HT-29 (cell line): ENCODE measurements at places on chromosomes 16 and 17.

GRCh38 chr17:57110579-57111325 is 25.7 kb downstream of the AKAP1 start:
- DNase-seq: no peak

DNA sequence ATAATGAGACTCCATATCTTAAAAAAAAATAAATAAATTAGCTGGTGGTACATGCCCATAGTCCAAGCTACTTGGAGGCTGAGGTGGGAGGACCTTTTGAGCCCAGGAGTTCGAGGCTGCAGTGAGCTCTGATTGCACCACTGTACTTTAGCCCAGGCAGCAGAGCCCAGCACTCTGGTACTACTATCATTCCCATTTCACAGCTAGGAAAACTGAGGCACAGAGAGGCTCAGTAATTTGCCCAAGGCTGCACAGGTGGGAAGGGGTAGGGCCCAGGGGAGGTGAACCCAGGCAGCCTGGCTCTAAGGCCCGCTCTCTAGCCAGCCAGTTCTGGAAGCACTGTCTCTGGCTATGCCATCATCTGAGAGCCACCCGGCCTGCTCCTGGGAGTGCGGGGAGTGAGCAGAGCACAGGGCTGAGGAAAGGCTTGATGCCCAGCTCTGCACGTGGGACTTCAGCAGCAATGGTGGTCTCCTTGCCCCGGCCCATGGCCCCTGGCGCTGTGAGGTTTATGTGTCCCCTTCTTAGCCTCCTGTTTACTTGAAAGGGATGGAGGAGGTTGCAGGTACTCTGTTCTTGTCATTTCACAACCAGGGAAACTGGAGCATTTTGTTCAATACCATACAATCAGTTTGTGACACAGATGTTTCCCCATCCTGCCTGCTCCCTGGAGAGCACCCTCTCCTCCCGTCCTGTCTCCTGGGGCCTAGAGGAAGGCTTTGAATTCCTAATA is 222.3 kb downstream of the KATNIP start:
- DNase-seq: no peak

GRCh38 chr17:4426499-4427208 is 7.1 kb upstream of the SPNS3 start:
- no peak for DNase-seq

DNA sequence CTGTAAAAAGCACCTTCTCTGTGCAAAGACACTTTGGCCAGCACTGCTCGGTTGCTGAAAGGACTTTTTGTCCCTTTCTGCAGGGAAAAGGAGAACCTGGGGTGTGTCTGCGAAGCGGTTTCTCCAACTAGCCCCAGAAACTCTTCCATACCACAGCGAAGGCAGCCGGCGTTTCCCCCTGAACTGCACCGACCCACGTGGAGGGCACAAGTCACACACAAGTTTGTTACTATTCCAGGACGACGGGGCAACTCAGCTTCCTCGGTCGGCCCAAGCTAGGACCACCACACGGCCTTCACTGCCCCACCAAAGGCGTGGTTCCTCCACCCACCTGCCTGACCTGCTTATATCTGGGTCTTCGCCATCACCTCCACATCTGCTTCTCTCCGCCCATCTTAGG is 1.9 kb downstream of the RTN4RL1 start:
- no peak for DNase-seq

DNA sequence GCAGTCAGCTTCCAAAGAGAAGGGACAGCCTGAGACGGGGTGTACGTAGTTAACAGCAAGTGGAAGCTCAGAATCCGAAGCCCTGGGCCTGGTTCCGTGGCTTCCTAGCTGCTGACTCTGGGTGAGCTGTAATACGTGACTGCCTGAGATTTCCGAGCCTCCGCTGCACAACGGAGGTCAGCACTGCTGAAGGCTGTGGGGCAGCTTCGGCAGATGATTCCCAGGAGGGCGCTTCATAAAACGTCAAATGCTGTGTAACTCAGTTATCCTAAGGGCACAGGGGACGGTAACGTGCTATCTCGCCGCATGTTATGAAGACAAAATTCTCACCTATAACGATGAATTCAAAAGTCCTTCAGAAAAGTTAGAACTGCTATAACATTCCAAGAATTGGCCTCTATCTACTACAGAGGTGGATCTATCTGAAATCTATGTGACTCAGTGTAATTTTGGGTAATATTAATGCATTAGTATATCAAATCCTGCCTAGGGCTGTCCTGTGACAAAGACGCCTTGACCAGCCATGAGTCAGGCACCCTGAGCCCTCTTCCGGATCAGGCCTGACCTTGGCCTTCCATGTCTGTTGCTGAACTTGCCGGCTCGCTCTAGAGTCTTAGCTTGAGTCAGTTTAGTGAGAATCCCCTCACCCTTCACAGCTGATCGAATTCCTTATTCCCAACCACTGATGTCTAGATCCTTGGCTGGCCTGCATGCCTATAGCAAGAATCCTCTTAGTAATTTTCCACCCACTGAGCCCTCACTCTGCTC is 43.5 kb downstream of the MARF1 start:
- DNase-seq: no peak

GRCh38 chr17:13027246-13027645 is 9.4 kb upstream of the ELAC2 start:
- DNase-seq: no peak

DNA sequence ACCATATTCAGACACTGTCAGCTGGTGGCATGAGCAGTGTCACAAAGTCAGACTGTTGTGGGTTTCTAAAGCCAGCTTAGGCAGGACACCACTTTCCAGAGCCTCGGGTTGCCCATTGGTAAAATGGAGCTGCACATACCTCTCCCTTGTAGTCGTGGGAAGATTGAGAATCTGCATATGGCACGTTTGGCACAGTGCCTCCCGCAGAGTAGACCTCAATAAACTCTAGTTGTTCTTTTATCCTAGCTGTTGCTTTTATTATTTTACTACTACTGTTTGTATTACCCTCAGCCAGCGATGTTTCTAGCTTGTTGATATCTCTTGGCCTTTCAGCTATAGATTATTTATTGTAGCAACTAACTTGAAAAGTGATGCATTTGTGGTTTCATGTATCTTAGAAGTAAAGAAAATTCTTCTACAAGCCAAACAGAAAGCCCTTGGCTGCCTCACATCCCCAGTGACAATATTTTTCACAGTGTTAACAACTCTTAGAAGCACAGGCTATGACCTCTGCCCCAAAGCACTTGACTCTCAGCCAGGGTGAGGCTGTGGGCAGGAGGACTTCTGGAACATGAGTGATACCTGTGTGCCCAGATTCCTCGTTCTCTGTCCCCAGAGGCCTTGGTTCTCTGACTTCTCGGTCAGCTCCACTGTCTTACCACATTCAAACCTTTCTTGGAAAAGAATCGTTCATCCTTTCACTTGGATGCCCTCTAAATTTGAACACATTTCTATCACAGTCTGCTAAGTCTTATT is 351.6 kb downstream of the SNX29 start:
- no peak for DNase-seq

- no peak for DNase-seq
Observed at GRCh38 chr17:74712756-74713155, at the start of gene CD300LF. Gene CD300LF, minus strand, starts transcription at chr17:74712923. Its CDS starts 57 bp downstream, at chr17:74712866.

DNA sequence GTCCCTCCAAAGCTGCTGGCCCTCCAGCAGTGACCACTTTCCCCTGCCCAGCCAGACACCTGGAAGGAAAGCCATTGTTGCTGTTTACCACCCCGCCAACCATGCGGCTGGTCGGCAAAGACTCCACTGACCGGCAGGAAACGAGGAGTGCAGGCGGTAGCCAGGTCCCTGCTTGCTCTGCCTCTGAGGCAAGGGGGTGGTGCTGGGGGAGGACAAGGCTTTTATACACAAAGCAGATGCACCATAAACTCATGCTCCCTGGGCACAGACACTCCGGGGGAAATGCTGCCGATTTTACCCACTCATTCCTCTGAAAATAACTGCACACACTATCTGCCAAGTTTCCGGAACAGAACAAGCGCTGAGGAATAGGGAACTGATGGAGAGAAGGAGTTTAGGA is 62.8 kb upstream of the GRIN2A start:
- DNase-seq: no peak

DNA sequence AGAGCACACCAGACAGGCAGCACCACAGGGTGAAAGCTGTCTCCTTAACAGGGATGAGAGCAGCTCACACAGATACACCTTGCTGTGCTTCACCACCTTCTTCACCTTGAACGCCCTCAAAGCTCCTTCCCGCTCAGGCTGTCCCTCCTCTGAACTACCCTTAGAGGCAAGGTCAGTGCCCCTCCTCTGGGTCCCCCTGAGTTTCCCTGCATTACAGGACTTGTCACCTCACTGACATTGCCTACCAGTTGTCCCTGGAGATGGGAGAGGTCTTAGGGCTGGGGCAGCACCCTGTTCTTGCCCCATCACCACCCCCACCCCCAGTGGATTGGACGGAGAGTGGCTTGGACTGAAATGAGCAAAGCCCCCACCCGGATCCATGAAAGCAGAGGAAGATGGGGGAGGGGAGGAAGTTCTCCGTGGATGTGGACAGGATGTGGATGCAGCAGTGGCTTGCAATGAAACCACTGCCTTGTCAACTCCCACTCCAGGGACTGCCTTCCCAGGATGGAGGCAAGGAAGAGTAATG is 73.2 kb upstream of the CDH5 start:
- no peak for DNase-seq

DNA sequence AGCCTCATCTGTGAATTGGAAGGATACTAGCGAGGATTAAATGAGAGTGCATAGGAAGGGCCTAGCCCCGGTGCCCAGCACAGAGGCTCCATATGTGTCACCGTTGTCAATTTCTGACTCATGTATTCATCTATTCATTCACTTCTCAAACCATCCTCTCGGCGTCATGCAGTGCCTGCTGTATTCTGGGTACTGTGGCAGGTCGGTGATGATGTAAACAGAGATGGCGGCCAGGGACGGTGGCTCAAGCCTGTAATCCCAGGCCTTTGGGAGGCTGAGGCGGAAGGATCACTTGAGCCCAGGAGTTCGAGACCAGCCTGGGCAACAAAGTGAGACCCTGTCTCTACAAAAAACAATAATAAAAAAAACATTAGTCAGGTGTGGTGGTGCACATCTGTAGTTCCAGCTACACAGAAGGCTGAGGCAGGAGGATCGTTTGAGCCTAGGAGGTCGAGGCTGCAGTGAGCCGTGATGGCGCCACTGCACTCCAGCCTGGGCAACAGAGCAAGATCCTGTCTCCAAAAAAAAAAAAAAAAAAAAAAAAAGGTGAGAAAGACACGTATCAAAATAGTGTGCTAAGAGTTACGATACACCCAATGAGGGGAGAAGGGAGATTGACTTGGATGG is 4.3 kb upstream of the PPP1R1B start:
- DNase-seq: no peak

GRCh38 chr16:47528431-47528830 is 67.3 kb downstream of the PHKB start:
- DNase-seq: no peak

DNA sequence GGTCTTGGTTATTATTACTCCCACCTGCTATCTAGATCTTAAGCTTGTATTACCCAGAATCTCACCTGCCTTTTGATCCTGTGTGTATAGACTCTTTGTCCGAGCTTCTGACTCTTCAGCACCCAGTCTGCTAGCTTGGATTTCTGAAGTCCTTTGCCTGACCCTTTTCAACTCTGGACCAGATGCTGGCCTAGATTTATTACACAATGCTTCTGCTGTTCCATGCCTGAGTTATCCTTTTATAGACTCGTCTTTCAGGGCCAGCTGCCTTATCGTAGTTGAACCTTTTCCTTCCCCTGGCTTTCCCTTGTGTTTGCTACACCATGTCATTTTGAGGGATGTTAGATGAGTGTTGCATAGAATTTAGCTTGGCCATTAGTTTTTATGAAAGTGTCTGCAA is 32.6 kb downstream of the RHOT1 start:
- DNase-seq: no peak

DNA sequence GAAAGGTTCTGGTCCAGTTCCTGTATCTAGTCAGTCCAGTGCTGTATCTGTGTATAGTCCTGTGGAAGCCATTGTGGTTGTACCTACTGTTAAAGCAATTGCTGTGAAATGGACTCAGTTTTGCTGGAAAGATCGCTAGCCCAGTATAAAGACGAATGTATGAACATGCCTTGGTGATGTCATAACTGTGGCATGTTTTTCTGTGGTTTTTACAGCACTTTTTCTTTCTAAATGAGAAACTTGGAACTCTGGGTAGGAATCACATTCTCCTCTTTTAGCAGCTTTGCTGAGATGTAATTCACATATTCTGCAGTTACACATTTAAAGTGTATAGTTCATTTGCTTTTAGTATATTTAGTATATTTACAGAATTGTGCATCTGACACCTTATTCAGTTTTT is 58.1 kb downstream of the MAP2K4 start:
- DNase-seq: no peak

GRCh38 chr16:80517846-80518245 is 22.9 kb upstream of the DYNLRB2 start:
- DNase-seq: no peak

GRCh38 chr17:72445055-72445991 is 324.5 kb downstream of the SOX9 start:
- DNase-seq: peak; percentile 73

DNA sequence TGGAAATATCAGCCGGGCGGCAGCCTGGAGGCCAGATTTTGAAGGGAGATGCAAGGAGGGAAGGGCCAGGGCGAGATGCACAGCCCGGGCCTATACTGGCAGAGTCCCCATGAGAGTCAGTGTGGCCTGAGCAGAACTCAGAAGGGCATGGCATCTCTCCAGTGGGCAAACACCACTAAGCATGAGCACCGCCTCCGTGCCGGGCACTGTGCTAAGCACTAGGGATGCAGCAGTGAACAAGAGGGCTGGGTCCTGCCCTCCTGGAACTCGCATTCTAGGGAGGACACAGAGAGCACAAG is 33.5 kb downstream of the TK2 start:
- DNase-seq: no peak

DNA sequence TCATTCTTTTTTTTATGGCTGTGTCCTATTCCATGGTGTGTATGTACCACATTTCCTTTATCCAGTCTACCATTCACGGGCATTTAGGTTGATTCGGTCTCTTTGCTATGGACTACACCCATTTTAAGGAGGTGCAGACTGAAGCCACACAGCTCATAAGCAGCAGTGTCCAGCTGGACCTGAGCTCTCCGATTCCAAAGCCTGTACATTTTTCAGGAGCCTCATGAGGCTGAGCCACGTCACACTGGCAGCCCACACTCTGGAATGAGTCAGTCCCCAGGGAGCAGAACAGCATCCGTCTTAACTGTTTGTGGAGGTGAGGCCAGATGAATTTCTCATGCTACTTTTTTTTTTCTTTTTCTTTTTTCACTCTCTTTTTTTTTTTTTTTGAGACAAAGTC is 116.1 kb downstream of the C16orf95 start:
- DNase-seq: no peak

- DNase-seq: peak; percentile 37
Observed at GRCh38 chr16:27526180-27526579, 23.5 kb downstream of the GTF3C1 start.
